ENCODE measurements at places on chromosomes 3 and 15.
A peak's percentile ranks its signal among the peaks of the same experiment; 100 is the strongest.

- peak; percentile 87 for DNase-seq
Observed at GRCh38 chr3:52238761-52239701, at the start of gene TWF2. Gene TWF2 (minus strand): TSS chr3:52239158. CDS start chr3:52239016, 142 bp downstream.

DNA sequence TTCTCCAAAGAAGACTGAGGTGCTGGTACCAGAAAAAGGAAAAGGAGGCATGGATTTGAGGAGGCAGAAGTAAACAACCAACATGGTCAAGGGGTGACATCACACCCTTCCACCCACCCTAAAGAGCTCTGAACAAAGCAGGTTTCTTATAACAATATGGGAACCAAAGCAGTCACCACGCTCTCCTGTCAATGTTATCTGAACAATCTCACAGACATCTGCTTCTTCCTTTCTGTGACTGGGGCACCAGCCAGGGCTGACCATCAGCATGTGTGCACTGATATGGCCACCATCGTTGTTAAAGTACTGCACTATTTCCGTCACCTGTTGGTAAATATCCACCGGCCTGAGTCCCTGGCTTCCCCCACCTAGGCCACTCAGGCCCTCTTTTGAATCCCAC, 252.9 kb downstream of the SHQ1 start:
- no peak for DNase-seq

DNA sequence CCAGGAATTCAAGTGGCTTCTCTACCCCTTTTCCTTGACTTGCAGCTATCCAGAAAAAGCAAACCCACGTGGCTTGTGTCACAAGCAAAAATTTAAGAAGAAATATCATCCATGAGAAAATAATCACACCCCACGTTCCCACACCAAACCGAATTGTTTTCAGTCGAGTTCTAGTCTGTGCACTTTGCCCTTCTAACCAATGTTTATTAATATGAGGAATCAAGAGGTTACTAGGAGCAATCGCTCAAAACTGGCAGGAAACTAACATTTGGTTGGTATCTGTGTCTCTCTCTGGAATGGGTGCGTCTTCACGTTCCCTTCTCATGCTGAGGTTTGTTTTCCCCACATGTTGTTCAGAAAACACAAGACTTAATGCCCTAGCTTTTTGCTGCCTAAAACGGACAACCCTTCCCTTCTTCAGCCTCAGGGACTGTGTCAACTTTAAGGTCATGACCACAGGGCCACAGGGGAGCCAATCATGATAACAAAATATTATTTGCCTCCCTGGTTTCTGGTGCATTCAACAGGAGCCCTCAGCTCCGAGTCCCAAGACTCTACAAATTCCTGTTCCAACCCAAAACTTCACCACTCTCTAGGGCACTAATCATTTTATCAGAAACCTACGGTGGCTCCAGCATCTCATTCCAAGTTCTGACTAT, 41.4 kb upstream of the LMCD1 start:
- DNase-seq: no peak

DNA sequence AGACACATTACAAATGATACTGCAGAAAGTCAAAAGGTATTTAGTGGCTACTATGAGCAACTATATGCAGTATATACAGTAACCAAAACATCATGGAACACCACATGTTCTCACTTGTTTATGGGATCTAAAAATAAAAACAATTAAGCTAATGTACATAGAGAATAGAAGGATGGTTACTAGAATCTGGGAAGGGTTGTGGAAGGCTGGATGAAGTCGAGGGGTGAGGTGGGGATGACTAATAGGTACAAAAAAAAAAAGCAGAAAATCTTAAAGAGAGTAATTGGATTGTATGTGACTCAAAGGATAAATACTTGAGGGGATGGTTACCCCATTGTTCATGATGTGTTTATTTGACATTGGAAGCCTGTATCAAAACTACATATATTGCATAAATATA, 848.8 kb upstream of the GBE1 start:
- DNase-seq: no peak

- no peak for DNase-seq
Observed at GRCh38 chr3:126913524-126913923, 69.4 kb upstream of the PLXNA1 start.

- no peak for DNase-seq
Observed at GRCh38 chr3:187434524-187434923, 66.3 kb downstream of the RTP4 start.

DNA sequence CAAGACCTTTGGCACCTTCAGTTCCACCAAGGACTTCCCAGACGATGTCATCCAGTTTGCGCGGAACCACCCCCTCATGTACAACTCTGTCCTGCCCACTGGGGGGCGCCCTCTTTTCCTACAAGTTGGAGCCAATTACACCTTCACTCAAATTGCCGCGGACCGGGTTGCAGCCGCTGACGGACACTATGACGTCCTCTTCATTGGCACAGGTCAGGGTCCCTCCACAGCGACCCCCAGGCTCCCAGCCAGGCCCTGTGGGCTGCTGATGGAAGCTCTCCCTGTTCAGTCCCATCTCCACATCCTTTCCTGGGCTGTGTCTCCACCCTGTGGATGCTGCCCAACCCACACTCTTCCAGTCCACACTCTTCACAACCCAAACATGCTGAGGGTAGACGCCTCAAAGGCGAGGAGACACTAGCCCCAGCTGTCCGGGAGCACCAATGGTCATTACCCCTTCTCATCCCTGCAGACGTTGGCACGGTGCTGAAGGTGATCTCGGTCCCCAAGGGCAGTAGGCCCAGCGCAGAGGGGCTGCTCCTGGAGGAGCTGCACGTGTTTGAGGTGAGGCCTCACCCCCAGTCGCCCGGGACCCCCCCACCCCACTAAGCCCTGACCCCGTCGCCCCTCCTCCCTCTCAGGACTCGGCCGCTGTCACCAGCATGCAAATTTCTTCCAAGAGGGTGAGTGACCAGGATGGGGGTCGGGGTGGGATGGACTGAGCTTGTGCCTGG, 4.3 kb upstream of the LSMEM2 start:
- peak; percentile 58 for DNase-seq

- no peak for DNase-seq
Observed at GRCh38 chr3:161222662-161223061, 1.6 kb downstream of the NMD3 start.

DNA sequence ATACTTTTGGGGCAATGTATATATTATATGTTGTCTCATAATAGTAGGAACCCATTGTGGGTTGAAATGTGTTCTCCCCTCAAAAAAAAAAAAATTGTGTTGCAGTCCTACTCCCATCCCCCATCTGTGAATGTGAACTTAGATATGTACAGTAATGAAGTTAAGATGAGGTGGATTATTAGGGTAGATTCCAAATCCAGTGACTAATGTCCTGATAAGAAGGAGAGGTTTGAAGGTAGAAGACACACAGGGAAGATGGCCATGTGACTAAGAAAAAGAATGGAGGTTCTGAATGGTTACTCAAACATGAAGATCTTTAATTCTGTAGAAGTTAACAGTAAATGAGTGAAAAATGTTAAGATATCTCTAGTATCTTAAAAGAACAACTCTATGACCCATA, 3.0 kb upstream of the ATOSA start:
- no peak for DNase-seq

DNA sequence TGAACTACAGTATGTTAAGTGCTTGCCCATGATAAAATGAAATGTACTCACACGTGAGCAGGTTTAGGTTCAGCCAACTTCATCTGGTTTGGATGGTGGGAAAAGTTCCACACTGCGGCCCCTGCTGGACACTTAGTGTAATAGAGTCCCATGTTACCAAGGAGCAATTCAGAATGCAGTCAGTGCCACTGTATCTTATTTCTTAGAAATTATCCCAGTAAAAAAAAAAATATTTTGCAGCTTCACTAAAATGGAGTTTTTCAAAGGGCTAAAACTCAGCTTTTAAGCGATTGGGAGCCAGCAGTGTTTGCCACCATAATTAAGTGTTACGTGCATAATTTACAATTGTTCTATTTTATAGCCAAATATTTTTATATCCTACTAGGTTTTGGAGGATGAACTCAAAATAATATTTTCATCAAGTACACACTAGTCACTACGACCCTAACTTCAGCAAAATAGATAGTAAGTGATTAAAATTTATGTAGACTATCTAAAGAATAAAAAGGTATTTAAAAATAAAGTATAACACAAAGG, 371.7 kb upstream of the GBE1 start:
- DNase-seq: no peak

DNA sequence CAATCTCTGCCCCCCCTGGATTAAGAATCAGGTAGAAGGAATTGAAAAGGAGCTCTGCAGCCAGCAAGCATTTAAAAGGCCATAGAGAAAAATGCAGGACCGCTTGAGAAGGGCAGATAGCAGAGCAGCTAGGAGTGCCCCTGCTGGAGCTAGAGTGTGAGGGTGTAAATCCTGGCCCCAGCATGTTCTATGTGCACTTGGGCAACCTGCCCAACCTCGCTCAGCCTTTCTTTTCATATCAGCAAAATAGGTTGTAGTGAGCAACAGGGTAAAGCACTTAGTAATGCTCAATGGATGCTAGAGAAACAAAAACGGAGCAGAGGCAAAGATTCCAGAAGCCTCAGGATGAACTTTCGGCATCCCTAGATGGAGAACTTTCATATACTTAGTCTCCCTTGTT, 25.0 kb upstream of the THBS1 start:
- DNase-seq: no peak

GRCh38 chr15:32855942-32856341, 138.1 kb downstream of the GREM1 start:
- DNase-seq: no peak

DNA sequence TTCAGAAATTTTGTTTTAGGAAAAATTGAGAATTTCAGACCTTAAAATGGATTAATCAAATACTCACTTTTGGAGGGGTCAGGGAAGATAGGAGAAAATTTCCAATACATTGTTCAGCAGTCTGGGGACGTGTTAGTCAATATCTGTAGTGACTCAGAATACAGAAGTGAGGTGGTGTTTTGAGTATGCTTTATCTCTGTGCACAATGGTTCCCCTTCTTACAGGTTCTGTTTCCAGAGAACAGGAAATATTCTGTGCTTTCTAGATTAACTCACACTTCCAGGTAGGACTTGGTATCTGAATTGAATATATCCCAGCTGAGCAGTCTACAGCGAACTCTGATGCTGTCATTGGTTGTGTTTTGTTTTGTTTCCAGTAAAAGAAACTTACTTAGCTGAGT, 30.7 kb upstream of the CCDC54 start:
- no peak for DNase-seq

- no peak for DNase-seq
Observed at GRCh38 chr15:68252925-68253534, 23.5 kb upstream of the CLN6 start.

DNA sequence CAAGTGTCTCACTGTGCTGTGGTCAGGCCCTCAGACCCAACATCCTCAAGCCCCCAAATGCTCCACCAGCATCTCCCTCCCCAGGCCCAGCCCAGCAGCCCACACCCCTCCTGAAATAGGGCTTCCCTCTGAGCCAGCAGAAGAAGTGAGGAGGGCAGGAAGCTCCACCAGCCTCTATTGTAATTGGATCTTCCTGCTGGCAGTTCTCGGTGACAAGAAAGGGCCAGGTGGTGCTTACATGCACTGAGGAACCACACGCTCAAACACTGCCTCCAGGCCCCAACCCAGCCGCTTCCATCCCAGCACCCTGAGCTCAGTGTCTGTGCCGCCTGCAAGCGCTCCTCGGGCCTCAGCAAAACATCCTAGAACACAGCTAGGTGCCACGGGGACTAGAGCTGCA, 96.7 kb downstream of the ATP10A start:
- DNase-seq: no peak

GRCh38 chr3:61158667-61159066, 92.6 kb downstream of the FHIT start:
- DNase-seq: no peak

DNA sequence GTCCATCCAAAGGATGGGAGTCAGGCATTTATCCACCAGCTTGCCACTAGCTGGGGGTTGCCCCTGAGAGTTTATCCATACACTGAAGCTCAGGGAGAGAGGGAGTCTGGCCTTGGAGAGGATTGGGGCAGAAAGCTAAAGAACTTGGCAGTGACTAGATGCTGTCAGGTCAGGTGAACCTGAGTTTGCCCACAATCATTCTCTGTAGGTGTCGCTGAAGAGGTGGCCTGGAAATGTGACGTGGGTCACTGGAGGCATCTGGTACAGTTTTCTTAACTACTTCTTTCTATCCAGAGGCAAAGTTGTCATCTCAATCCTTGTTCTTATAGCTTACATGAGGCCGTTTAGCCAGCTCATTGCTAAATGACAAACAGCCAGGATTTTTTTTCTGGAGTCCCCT, 298.0 kb upstream of the CTNNB1 start:
- DNase-seq: no peak

DNA sequence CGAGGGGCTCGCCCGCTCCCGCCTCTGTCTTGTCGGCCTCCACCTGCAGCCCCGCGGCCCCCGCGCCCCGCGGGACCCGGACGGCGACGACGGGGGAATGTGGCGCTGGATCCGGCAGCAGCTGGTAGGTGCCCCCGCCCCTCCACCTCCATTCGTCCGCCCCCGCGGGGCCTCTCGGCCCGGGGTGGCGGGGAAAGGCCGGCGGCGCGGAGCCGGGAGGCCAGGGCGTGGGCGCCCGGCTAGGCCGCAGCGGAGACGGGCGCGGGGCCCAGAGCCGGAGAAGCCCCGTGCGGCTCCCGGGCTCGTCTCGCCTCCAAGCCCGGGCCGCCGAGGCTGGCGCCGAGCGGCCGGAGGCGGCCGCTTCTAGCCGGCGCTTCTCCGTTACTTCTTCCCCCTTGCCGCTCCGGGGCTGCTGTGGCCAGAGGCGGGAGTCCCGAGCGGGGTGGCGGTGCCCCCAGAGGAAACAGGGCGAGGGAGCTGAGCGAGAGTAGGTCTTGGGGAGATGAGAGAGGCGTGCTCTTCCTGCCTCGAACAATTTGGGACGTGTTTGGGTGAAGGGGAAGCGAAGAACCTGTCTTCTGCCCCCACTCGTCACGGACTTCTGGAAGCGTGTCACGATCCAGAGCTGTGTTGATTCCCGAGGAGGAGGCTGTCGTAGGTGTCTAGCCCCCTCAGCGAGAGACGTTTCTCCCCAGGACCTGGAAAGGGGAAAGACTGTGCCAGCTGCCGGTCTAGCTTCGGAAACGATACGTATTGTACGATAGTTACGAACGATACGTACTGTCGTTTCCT, 555 bp downstream of the ATP11B start:
- peak; percentile 40 for DNase-seq

- no peak for DNase-seq
Observed at GRCh38 chr15:57218826-57219576, 157.3 kb upstream of the CGNL1 start.

GRCh38 chr3:137035631-137036030, 77.8 kb downstream of the IL20RB start:
- DNase-seq: no peak

GRCh38 chr15:45640616-45641015, 5.8 kb downstream of the SQOR start:
- no peak for DNase-seq

- DNase-seq: no peak
Observed at GRCh38 chr3:38022896-38023709, 6.3 kb downstream of the PLCD1 start.

DNA sequence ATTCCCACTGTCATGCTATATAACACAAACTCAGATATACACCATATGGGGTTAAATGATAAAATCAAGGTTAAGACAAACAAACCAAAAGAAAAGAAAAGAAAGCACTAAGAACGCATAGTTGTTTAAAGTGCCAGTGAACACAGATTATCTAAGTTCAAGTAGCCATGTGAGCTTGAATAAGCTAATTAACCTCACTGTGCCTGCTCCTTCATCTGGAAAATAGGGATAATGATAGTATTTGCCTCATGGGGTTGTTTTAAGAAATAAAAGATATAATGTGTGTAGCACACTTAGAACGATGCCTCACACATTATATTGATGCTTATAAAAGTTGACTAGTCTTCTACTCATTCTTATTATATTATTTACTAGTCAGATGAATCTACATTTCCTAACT, 72.6 kb upstream of the IL12A start:
- no peak for DNase-seq

- no peak for DNase-seq
Observed at GRCh38 chr3:111210866-111211564, 139.4 kb downstream of the NECTIN3 start.

Data from stimulated activated CD8-positive, alpha-beta memory T cell treated with anti-CD3 and anti-CD28 coated beads, Interleukin-4, amount 100 ng/mL, for 4 hours (primary cell).